ENCODE measurements at places on chromosomes 11 and 22.

GRCh38 chr11:82373781-82374542, 359.7 kb downstream of the FAM181B start:
- DNase-seq = no peak

- no peak for DNase-seq
These were observed 151.9 kb downstream of the LDLRAD3 start for GRCh38 chr11:36095716-36096115.

GRCh38 chr11:77136074-77136473, 8.0 kb downstream of the MYO7A start:
- DNase-seq = no peak

- no peak for DNase-seq
These were observed 42.6 kb downstream of the FAM227A start for GRCh38 chr22:38613588-38613987.

- DNase-seq = no peak
These were observed 23.8 kb downstream of the CD44 start for GRCh38 chr11:35162745-35163144.

DNA sequence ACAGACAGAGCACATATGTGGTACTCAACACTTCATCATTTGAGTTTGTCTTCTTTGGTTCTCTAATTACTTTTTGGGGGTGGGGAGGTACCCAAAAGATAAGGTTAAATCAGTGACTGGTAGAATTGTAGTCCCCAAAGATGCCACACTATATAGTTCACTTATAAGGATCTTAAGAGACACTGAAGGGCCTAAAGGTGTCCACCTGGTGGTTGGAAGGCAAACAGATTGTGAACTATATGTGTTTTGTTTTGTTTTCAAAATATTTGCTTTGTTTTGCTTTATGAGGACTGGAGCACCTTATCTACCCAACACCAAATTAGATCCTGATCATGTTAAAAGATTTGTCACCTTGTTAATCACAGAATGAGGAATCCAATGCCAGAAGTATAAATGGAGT, 136.1 kb downstream of the DCDC1 start:
- DNase-seq = no peak

DNA sequence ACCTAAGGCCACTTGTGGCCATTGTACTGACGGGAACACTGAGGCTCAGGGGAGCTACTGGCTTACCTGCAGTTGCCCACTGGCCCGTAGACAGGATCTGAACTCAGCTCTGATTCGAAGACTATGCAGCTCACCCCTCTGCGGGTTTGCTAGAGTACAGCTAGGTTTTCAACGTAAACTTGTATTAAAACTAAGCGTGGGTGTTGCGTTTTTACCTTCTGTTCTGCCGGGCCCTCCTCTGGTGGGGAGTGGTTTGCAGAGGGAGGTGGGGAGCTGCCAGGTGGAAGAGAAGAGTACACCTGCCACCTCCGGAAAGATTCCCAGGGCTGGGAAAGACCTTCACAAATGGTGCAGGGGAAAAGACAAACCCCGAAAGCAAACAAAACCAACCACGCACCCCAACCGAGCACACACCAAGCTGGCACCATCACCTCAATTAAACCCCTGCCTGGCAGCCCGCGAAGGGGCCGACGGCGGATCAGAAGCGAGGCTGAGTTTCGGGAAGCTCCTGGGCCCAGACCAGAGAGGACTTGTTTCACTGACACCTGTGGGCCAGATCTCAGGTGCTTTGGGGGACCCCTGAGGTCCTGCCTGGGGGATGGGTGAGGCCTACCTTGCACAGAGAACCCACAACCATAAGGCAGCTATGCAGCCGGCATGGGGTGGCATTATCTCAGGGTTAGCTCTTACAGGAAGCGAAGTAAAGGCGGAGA, 37.7 kb downstream of the SHISAL1 start:
- DNase-seq = no peak

DNA sequence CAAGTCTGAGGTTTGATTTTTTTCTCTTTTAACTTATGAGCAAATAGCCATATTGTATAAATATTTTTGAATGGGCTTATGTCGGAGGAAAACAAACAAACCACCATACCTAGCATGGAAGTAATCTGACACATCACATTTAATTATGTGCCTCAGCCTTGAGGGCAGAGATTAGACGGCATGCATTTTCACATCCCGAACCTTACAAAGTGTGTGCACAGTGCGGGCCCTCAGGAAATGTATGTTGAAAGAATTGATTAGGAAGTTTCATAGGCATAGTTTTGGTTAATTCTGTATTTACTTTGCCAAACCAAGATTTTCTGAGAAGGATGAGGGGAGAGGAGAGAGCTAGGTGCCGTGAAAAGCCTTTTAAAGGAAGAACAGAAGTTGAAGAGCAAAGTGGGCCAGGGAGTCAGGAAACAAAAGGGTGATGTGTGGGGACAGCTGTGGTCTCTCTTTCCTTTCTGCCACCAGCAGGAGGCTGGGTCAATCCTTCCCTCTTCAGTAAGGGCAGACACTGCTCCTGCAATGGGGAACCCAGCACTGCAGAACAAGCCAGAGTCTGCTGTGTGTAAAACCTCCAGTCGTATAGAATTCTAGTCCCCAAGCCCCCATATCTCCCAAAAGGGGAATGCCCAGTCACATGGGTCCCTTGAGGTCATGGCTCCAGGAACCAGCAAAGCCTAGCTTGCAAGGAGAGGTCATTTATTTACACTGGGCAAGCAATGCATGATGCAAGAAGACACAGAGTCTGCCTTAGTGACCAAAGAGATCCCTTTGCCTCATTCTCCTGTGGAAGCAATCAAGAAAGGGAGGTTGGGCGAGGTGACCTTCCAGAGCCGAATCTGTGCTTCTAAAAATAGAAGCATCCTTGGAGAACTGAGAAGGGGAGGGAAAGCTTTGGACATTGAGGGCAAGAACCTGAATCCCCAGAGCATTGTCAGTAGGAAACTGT, 71.1 kb upstream of the OLFML1 start:
- DNase-seq = no peak

DNA sequence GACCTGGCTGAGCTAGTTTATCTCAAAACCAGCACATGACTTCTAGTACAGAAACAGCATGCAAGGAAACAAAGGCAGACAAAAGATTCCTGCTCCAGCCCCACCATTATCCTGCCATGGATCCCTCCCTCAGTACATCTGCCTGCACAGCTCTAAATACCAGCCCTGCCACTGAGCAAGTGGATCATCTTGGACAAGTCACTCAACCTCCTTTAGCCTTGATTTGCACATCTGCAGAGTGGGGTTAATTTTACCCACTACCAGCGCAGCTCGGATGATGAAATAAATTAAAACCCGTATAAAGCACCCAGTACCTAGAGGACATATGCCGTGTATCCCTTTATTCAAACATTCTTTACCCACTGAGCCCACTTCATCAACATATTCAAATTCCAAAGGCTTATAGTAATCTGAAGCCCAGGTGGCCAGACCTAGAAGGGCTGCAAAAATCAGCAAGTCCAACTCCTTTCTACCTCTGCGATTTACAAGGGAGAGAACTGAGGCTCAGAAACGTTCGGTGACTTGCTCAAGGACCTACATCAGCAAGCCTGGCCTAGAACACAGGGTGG, 7.5 kb downstream of the SYN3 start:
- DNase-seq = no peak

GRCh38 chr22:48717883-48718817, 1109.5 kb downstream of the BRD1 start:
- no peak for DNase-seq
